ENCODE measurements at places on chromosomes 4 and X. TPM values are rescaled to one million over a fixed set of nuclear protein-coding genes. Genes with fewer than 3 reads are reported as not detected.

HS3ST1 gene
- not detected for total RNA-seq

LDB2 gene
- total RNA-seq: not detected

DTHD1 gene
- total RNA-seq: not detected

TMPRSS11A gene
- total RNA-seq: not detected

TEX13D gene
- total RNA-seq: not detected

PWWP3B gene
- total RNA-seq: not detected

ASB12 gene
- total RNA-seq: not detected

CYBB gene
- total RNA-seq: 0.08 TPM

CORIN gene
- total RNA-seq: 0.28 TPM

PDHA1 gene
- 113 TPM for total RNA-seq

GAGE1 gene
- total RNA-seq: not detected

ACE2 gene
- not detected for total RNA-seq

RAI2 gene
- total RNA-seq: not detected

CLIC2 gene
- total RNA-seq: 0.23 TPM

CHIC1 gene
- total RNA-seq: 6.0 TPM

BEX3 gene
- total RNA-seq: 28.5 TPM

ANXA3 gene
- total RNA-seq: 2.2 TPM

RHOH gene
- 178 TPM for total RNA-seq

MRFAP1L1 gene
- 75.4 TPM for total RNA-seq

WAS gene
- total RNA-seq: 155 TPM

RNF150 gene
- total RNA-seq: not detected

TFDP3 gene
- total RNA-seq: not detected

FGFR3 gene
- total RNA-seq: 1.4 TPM

SSX2 gene
- total RNA-seq: not detected

UGT2B10 gene
- not detected for total RNA-seq

SYN1 gene
- 0.88 TPM for total RNA-seq

SERTM2 gene
- total RNA-seq: not detected

PDE5A gene
- 0.12 TPM for total RNA-seq

C4orf50 gene
- 0.12 TPM for total RNA-seq

RASSF6 gene
- not detected for total RNA-seq

CT45A10 gene
- not detected for total RNA-seq

CYP4V2 gene
- 17.9 TPM for total RNA-seq

ZNF711 gene
- 0.17 TPM for total RNA-seq

FREM3 gene
- 0.05 TPM for total RNA-seq

Measured in activated naive CD4-positive, alpha-beta T cell treated with anti-CD3 and anti-CD28 coated beads, Interleukin-2, amount 10 ng/mL, durations not matched to agents 5 hours and 36 hours (primary cell).